NCI-H187 treated with DMSO at 0.1 percent for 48 hours (cell line): ENCODE measurements at places on chromosomes 2 and 18.

- DNase-seq = no peak
Measured at GRCh38 chr2:108278631-108279030, 10.1 kb upstream of the SULT1C2 start.

DNA sequence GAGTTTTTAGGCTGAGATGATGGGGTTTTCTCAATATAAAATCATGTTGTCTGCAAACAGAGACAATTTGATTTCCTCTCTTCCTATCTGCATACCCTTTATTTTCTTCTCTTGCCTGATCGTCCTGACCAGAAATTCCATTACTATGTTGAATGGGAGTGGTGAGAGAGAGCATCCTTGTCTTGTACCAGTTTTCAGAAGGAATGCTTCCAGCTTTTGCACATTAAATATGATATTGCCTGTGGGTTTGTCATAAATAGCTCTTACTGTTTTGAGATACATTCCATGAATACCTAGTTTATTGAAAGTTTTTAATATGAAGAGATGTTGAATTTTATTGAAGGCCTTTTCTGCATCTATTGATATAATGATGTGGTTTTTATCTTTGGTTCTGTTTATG, 181.8 kb downstream of the GBX2 start:
- DNase-seq = no peak

- DNase-seq = no peak
Measured at GRCh38 chr2:103292573-103292972, 530.7 kb downstream of the TMEM182 start.

DNA sequence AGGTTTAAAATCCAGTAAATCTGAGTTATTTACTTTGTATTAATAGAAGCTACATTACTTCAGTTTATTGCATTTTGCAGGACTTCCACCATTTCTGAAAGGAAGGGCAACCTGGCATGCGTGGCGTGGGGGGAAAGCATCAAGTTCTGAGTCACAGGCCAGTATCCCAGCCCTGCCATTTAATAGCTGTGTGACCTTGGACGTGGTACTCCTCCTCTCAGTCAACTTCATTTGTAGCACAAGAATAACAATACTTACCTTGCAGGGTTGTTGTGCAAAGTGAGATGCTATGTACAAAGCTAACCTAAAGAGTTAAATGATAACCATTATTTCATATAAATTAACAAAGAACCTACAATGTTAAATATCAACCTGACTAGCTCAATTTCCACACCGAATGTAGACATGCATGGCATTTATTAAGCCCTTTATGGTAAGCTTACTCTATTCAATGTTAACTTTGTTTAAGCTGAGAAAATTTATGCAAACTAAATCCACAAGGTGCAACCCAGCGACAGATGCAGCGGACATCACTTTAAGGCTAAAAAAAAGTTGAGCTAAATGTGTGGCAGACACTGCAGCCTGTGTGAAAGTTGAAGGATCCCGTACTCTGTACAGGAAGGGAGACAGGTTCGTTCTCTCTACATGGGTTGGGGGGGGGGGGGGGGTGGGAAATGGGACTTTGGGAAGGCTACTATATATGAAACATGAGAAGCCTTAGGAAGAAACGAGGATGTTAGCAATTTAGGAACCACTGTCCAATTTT, 17.2 kb upstream of the STPG4 start:
- no peak for DNase-seq

DNA sequence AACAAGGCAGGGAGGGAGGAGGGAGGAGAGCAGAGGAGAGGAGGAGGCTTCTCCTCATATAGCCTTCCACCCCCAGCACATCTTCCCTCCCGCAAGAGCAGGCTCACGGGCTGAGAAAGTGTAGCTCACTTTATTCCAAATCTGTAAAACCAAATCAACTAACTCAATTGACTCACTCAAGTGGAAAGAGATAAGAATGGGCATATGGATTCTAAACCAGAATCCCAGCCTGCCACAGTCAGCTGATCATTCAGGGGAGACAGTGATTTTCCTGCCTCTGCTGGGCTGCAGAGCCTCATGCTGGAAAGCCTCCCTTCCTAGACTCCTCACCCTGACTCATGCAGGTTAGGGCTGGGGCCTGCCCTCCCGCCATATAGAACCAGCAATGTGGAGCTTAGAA, 4.2 kb upstream of the TWSG1 start:
- no peak for DNase-seq

DNA sequence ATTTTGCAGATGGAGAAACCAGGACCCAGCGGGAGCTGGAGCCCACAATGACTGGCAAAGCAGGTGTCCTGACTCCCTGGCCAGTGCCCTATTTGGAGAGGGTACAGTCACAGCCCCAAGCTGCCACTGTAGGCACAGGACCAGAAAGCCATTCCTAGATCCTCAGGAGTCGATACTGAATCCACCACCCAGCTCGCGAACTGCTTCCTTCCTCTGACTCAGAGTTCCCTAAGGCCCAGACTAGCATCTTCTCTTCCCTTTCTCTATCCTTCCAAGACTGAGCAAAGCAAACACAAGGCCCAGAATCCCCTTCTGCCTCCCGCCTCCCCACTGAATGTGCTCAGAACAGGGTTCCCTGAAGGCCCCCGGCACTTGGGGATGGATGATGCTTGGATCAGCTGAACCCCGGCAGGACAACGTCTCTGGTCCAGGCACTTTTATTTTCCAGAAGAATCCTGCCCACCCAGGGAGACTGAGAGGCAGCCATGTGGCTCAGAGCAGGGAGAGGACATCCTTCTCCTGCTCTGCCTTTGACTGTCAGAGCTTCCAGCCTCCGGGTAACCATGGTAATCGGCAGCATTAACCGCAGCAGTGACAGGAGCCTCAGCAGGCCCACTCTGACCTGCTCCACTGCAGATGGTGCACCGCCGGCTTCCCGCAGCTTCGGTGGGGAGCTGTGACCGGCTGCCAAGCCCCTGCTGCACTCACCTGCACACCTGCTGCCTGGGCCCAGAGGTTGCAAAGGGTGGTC, 34.8 kb upstream of the KLHL29 start:
- no peak for DNase-seq

GRCh38 chr2:65729246-65729645, 296.8 kb upstream of the SPRED2 start:
- DNase-seq = no peak

GRCh38 chr2:60292242-60292641, 261.2 kb downstream of the BCL11A start:
- no peak for DNase-seq

GRCh38 chr2:234625626-234626250, 128.9 kb upstream of the ARL4C start:
- no peak for DNase-seq

DNA sequence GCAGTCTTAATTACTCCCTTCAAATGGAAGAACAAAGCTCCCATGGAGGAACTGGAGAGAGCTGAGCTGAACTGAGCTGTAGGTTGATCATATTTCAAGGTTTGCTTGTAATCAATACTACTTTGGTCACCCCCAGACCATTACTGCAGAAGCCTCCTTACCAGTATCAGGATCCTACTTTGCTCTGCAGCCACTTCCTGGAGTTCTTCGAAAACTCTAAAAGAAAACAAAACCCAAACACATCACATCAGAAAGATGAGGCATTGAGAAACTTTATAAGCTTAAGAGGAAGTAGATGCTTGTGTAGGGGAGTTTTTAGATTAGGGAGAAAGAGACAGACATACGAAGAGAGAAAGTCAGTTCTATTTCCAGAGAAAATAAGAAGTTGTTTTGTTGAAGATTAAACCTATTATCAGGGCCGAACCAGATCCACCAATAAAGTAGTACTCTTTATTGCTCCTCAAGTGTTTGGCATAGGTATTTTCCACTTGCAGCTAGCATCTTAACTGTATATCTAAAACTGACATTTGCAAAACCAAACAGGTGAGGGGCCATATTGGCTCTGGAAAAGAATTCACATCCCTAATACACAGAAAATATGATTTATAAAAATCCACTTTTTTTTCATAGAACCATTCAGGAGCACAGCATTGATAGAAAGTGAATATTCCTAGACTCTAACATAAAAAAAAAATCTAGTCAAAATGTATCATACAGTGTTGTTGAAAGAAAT, 166.9 kb upstream of the KLF7 start:
- DNase-seq = no peak

DNA sequence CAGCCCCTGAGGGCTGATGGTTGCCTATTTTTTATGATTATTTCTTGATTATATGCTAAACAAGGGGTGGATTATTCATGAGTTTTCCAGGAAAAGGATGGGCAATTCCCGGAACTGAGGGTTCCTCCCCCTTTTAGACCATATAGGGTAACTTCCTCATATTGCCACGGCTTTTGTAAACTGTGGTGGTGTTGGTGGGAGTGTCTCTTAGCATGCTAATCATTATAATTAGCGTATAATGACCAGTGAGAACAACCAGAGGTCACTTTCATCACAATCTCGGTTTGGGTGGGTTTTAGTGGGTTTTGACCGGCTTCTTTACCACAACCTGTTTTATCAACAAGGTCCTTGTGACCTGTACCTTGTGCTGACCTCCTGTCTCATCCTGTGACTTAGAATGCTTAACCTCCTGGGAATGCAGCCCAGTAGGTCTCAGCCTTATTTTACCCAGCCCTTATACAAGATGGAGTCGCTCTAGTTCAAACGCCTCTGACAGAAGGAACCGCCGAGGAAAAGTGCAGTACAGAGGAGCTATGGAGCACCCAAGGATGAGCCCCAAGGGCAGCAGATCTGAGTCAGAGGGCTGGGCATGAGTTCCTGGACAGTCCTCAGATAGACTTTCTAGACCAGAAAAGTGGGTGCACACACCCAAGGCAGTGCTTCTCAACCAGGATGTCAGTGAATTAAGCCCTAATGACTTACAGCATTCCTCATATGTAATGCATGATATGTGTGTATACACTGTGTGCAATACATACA, 37.1 kb upstream of the ASAP2 start:
- no peak for DNase-seq

DNA sequence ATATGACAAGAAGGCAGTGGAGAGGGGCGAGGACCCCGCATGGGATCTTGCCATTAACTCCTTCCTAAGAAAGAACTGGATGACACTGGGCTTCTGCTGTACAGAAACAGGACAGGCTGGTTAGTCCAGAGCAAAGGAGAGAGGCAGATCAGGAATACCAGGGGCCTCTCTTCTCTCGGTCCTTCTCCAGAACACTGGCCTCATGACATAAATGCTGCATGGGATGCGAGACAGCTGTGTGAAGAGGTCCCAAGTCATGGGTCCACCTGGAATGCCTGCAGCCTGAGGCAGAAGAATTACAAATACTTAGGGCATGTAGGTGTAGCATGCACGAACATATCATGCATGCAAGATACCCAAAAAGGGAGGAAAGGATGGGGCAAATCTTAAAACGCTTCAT, 9.1 kb downstream of the MBOAT2 start:
- DNase-seq = no peak

- no peak for DNase-seq
Measured at GRCh38 chr18:43855376-43855775, 578.1 kb upstream of the SYT4 start.

DNA sequence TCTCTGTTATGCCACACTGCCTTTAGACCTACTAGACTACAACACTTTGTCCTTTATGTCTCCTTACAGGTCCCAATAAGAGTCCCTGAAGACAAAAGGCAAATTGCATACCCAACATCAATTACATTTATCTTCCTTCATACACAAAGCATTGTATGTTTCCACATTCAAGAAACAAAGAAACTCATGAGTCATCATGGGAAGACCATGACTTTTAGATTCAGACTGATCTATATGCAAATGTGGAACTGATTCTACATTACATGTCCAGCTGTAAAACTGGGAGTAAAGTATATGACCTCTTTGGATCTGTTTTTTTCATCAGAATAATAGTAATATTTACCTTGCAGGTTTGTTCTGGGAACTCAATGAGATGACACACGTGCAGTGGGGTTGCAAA, 25.2 kb upstream of the HNMT start:
- no peak for DNase-seq

- DNase-seq = no peak
Measured at GRCh38 chr2:230947235-230947576, 22.2 kb upstream of the GPR55 start.

- DNase-seq = no peak
Measured at GRCh38 chr2:202822411-202822810, 49.2 kb downstream of the ICA1L start.

GRCh38 chr18:13562494-13563029, 163.8 kb downstream of the FAM210A start:
- DNase-seq = no peak

GRCh38 chr2:160402501-160402900, 91.1 kb downstream of the RBMS1 start:
- no peak for DNase-seq

GRCh38 chr2:120681696-120682288, 53.9 kb upstream of the GLI2 start:
- no peak for DNase-seq

GRCh38 chr18:34740101-34740500, 30.0 kb downstream of the DTNA start:
- no peak for DNase-seq

DNA sequence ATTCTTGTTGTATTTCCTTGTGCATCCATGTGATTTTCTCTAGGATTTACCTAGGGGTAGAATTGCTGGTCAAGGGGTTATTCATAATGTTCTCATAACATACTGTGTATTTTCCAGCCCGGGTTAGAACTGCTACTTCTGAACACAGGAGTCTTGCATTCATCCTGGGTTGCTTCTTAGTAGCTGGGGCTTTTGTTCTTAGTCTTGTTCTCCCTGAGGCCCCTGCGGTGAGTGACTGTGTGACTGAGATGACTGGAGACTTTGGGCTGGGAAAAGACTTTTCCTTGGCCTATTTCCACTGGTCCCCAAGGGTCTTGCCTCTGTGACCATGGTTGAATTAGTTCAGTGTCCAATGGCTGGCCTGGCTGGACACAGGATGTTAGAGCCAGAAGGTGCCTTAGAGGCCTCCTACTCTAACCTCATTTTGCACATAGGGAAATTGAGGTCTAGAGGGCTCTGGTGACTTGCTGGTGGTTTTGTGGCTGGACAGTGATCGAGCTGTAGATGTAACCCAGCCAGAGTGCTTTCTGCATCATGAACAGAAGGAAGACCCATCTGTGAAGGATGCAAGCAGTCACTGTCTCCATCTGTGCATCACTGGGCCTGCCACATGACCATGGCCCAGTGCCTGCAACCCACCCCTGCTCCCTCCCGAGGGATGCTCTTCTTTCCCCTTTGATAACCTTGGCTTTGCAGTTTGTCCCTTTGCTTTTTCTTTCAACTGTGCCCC, 233.3 kb downstream of the FHOD3 start:
- no peak for DNase-seq

- DNase-seq = no peak
Measured at GRCh38 chr2:199903111-199903510, 8.0 kb upstream of the C2orf69 start.
